ENCODE measurements at places on chromosomes 2 and 18.

DNA sequence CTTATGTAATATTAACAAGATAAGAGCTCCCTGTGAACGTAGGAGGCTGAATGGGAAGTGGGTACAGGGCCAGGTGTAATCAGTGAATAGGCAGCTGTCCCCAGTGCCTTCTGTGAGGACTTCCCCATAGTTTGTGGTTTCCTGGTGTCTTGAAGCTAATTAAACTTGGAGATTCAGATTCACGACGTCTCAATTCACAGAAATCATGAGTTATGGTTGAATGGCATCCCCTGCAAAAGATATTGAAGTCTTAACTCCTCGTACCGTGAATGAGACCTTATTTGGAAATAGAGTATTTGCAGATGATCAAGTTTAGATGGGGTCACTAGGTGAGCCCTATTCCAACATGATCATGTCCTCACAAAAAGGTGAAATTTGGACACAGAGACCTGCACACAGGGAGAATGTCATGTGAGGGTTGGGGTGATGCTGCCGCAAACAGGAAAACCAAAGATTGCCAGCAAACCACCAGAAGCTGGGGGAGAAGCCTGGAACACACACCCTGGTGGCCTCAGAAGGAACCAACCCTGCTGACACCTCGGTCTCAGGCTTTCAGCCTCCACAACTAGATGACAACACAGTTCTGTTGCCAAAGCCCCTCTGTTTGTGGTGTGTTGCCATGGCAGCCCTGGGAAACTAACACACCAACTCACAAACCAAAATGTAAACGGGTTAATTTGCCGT is 13.2 kb downstream of the ARL4C start:
- DNase-seq: no peak

DNA sequence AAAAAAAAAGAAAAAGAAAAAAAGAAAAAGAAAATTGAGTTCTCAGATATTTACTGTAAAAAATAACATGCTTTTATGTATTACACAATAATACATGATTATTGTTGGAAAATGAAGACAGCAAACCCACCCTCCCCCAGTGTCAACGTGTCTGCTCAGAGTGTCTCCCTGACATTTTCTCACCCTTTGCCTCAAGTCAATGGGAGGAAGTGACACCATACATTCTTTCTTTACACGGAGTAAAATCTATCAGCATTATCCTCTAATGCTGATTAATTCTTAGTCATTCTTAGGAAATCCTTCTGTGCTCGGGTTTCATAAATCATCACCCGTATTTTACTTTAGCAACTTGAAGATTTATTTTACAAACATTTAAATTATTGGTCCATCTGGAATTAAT is 32.0 kb downstream of the CTAGE1 start:
- DNase-seq: no peak

DNA sequence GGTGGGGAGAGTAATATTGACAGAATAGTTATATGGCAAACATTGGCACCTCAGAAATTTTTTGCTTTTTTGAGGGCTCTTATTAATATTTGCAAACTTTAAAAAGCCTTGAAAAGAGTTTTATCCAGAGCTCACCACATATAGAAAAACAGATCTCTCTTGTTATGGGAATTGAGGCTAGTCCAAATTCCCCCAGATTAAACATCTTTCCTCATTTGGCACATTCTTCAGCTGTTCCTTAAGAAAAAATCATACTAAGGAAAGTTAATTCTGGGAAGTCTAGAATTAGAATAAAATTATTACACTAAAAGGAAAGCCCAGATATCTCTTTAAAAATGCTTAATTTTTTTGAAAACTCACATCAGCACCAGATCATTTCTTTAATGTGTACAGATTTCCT is 5.6 kb downstream of the TFPI start:
- DNase-seq: no peak

DNA sequence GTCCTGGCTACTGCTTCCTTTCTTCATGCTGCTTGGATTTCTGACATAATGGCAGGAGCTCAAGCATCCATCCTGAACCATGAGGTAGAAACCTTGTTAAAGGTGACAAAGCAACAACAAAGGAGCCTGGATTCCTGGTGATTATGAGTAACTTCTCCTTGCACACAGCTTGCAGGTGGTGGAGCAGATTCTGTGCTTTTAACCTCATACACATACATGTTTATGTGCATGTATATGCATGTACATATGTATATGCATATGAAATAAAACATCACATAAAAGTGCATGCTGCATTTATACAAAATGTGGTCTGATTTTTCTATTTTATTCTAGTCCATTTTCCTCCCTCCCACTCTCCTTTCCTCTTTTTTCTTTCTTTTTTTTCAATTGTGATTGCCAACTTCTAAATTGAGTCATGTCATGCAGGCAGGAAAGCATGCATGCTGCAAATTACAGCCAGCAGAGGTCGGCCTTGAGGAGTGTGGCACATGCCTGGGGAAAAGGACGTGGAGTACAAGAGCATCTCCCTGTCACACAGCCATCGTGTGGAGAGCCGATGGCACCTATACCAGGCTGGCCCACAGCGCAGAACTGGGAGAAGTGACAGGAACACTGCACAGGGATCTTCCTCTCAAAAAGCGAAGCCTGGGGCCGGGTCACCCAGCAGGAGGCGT is 17.9 kb downstream of the LCT start:
- DNase-seq: no peak

- peak; percentile 10 for DNase-seq
These were observed 1.5 kb downstream of the MTA3 start for GRCh38 chr2:42569883-42570282.
